Hematopoietic multipotent progenitor cell treated with erythropoietin and hydrocortisone succinate and interleukin-3 and kit ligand, for 4 days (in vitro differentiated cells): ENCODE measurements at places on chromosomes 12 and 14.
A peak's percentile ranks its signal among the peaks of the same experiment; 100 is the strongest.

DNA sequence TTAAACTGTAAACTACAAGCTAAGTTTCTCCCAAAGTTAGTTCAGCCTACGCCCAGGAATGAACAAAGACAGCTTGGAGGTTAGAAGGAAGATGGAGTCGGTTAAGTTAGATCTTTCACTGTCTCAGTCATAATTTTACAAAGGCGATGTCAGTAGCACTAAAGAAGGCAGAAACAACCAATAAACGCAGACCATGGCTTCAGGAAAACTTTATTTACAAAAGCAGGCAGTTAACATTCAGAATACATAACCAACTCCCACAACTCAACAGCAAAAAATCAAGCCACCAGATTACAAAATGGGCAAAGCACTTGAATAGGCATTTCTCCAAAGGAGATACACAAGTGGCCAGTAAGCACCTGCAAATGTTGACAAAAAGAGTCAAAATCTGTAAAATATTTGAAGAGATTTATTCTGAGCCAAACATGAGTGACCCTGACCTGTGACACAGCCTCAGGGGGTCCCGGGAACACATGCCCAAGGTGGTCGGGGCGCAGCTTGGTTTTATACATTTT lies 8.8 kb upstream of the ULK1 start:
- no peak for DNase-seq

GRCh38 chr14:61322011-61322798 lies 826 bp downstream of the PRKCH start:
- DNase-seq, result no peak

GRCh38 chr14:105203057-105203531 lies 22.0 kb upstream of the NUDT14 start:
- peak; percentile 70 for DNase-seq

DNA sequence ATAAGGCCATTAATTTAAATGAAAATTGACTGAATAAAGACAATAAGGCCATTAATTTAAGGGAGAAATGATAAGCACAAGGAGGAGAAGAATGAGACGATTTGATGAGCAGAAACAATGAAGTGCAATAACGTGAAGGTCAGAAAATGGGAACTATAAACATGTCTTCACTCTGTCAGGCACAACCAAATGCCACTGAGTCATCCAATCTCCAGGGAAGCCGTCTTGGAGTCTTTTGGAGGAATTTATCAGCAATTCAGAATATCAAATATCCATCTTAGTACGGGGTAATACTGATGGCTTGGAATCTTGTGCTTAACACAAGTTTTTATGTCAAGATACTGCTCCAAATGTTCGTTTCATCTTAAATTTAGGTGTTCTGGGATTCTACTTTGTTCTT lies 159.9 kb downstream of the CAPZA3 start:
- no peak for DNase-seq

DNA sequence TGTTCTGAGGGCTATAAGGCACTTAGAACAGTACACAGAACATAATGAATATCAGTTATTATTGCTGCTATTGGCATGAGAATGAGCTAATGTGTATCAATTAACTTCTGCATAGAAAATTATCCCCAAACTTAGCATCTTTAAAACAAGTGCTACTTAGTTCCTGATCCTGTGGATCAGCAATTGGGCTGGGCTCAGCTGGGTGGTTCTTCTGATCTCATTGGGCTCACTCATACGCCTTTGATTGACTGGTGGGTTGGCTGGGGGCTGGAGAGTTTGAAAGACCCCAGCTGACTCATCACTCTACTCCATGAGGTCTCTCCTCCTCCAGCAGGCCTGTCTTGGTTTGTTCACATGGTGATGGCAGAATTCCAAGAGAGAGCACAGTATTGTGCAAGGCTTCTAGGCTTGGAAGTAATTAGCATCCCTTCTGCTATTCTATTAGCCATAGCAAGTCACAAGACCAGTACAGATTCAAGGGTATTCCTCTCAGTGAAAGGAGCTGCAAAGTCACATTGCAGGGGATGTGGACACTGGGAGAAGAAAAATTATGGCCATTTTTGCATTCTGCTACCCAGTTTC lies 27.2 kb upstream of the HSPB8 start:
- no peak for DNase-seq

- no peak for DNase-seq
These were observed 527.4 kb downstream of the NOVA1 start for GRCh38 chr14:26070443-26070842.
